ENCODE measurements at places on chromosomes 11 and 22. TPM values are rescaled to one million over a fixed set of nuclear protein-coding genes. Genes with fewer than 3 reads are reported as not detected.

GRCh38 chr11:75534259-75535069, 8.7 kb upstream of the GDPD5 start:
- no peak for DNase-seq
- no peak overlapping the region for H3K4me3 ChIP-seq
- no peaks in the 10 kb centered on the region for H3K27me3 ChIP-seq
- H3K36me3 ChIP-seq: no peaks in the 10 kb centered on the region

GRCh38 chr22:46934746-46935491, 172.5 kb downstream of the TBC1D22A start:
- H3K36me3 ChIP-seq: peaks cover 3% of the 10 kb centered on the region
- H3K27ac ChIP-seq: peak overlapping the region; percentile 78
- H3K27me3 ChIP-seq: no peaks in the 10 kb centered on the region
- no peak overlapping the region for H3K4me3 ChIP-seq

DNA sequence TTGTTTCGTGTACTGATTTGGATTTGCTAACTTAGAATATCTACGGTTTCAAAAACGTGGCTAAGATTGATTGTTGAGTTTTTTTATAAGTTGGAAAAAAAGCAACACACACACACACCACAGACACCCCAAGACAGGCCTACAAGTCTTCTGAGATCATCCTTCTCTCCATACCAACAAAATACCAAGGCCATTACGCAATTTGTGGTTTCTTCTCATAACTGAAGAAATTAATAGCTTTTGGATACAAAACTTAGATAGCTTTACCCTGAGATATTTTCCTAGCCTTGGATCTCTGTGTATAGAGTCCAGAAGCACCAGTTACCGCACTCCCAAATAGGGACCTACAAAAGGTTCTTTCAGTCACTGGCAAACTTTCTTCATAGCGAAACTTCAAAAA, 113.6 kb downstream of the SIK3 start:
- no peak overlapping the region for H3K4me3 ChIP-seq
- peak; percentile 62 for DNase-seq
- no peaks in the 10 kb centered on the region for H3K27me3 ChIP-seq
- peak overlapping the region; percentile 35 for H3K27ac ChIP-seq
- no peaks in the 10 kb centered on the region for H3K36me3 ChIP-seq

DNA sequence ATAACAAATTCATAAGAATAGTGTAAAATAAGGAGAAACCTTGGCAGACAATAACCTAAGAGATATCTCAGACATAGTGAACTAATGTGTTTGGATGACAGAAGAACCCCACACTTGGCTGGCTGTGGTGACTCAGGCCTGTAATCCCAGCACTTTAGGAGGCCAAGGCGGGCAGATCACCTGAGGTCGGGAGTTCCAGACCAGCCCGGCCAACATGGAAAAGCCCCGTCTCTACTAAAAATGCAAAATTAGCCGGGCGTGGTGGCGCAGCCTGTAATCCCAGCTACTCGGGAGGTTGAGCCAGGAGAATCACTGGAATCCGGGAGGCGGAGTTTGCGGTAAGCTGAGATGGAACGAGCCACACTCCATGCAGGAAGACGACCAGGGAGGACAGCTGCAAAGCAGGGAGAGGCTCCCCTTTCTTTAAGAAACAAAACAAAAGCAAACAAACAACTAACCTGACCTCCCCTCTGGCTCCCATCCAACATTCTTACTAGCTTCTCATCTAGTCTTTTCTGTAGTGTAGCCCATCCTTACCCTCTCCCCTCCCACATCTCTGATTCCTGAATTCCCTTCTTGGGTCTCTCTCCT, 84.2 kb downstream of the ZNF280B start:
- no peak overlapping the region for H3K27ac ChIP-seq
- H3K4me3 ChIP-seq: no peak overlapping the region
- no peaks in the 10 kb centered on the region for H3K36me3 ChIP-seq
- no peaks in the 10 kb centered on the region for H3K4me1 ChIP-seq
- H3K27me3 ChIP-seq: peaks cover 6% of the 10 kb centered on the region

DNA sequence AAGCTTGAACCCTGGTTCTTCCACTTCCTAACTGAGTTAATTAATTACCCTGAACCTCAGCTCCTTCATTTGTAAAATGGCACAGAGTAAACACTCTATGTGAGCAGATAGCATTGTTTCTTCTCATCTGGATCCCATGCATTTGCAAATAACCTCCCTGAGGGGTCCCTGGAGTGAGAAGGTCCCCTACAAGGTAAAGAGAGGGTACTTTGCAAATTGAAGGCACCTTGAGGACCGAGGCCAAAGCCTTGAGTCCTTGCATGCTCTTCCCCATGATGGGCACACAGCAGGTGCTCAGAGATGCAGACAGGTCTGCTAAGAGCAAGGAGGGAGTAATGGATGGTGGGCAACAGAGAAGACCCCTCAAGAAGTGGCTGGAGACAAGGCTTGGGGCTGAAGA, 33.2 kb downstream of the OTOG start:
- H3K36me3 ChIP-seq: no peaks in the 10 kb centered on the region
- no peak for DNase-seq
- H3K4me1 ChIP-seq: no peaks in the 10 kb centered on the region
- peaks cover 5% of the 10 kb centered on the region for H3K27me3 ChIP-seq

- no peak for DNase-seq
- no peak overlapping the region for H3K27ac ChIP-seq
- H3K27me3 ChIP-seq: peaks cover 18% of the 10 kb centered on the region
- H3K36me3 ChIP-seq: no peaks in the 10 kb centered on the region
- H3K4me1 ChIP-seq: peaks cover 10% of the 10 kb centered on the region
- no peak overlapping the region for H3K4me3 ChIP-seq
Measured at GRCh38 chr11:120188371-120188770, 22.5 kb upstream of the OAF start.

- peaks cover 22% of the 10 kb centered on the region for H3K36me3 ChIP-seq
- no peaks in the 10 kb centered on the region for H3K27me3 ChIP-seq
Measured at GRCh38 chr22:19195796-19196731, 17.5 kb upstream of the SLC25A1 start.

- peak overlapping the region; percentile 93 for H3K4me3 ChIP-seq
- no peaks in the 10 kb centered on the region for H3K27me3 ChIP-seq
- H3K27ac ChIP-seq: peak overlapping the region; percentile 99
- peak; percentile 98 for DNase-seq
- H3K4me1 ChIP-seq: peaks cover 51% of the 10 kb centered on the region
Measured at GRCh38 chr11:65420979-65421793, 1.4 kb upstream of the NEAT1 start.

DNA sequence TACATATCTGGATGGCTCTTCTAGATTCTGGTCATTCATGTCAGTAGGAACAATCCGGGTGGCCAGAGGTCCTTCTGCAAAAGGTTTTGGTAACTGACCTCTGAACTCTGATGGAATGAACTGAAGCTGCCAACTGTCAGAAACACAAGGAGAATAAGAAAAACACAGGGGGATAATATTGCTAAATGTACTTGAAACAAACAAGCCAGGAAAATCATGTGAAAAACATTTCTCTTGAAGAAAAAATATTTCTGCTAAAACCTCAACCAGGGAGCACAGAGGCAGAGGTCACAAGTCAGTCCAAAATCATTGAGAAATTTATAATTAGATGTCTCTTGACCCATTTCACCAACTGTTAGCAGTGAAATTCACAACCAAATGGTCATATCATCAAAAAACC, 35.2 kb downstream of the ALG9 start:
- no peak for DNase-seq
- H3K4me3 ChIP-seq: no peak overlapping the region
- H3K36me3 ChIP-seq: peaks cover 10% of the 10 kb centered on the region
- no peaks in the 10 kb centered on the region for H3K4me1 ChIP-seq
- no peak overlapping the region for H3K27ac ChIP-seq

GRCh38 chr11:75721852-75722668, 4.4 kb downstream of the MOGAT2 start:
- peaks cover 8% of the 10 kb centered on the region for H3K27me3 ChIP-seq
- H3K36me3 ChIP-seq: no peaks in the 10 kb centered on the region
- no peak overlapping the region for H3K4me3 ChIP-seq
- DNase-seq: no peak

GRCh38 chr11:829847-830294, 2.2 kb downstream of the CRACR2B start:
- no peak overlapping the region for H3K27ac ChIP-seq
- H3K4me3 ChIP-seq: peak overlapping the region; percentile 53
- H3K36me3 ChIP-seq: no peaks in the 10 kb centered on the region
- H3K4me1 ChIP-seq: peaks cover 42% of the 10 kb centered on the region

- H3K4me1 ChIP-seq: peaks cover 9% of the 10 kb centered on the region
- peak overlapping the region; percentile 94 for H3K27ac ChIP-seq
- H3K36me3 ChIP-seq: no peaks in the 10 kb centered on the region
- no peak for DNase-seq
Measured at GRCh38 chr11:95924414-95924760, 480 bp upstream of the MTMR2 start.

DNA sequence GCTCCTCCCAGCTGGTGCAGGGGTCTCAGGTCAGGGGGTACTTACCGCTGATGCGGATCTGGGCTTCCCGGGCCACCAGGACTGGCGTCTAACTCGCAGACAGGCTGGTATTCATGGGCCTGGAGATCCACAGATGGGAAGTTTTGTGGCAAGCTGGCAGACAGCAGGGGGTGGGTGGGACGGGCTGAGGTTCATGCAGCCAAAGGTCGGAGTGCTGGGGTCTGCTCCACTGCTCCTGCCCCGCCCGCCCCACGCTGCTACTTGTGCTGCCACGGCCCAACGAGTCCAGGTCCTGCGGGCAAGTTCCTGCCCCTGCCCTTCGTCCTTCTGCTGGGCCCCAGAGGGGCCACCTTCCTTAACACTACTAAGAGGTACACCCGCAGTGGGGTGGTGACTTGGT, 3.1 kb downstream of the ACY3 start:
- H3K4me1 ChIP-seq: peaks cover 4% of the 10 kb centered on the region
- DNase-seq: no peak
- no peak overlapping the region for H3K4me3 ChIP-seq
- no peak overlapping the region for H3K27ac ChIP-seq
- H3K27me3 ChIP-seq: no peaks in the 10 kb centered on the region
- no peaks in the 10 kb centered on the region for H3K36me3 ChIP-seq

- no peak for DNase-seq
- H3K4me3 ChIP-seq: no peak overlapping the region
- H3K4me1 ChIP-seq: no peaks in the 10 kb centered on the region
- no peaks in the 10 kb centered on the region for H3K36me3 ChIP-seq
- no peak overlapping the region for H3K27ac ChIP-seq
- no peaks in the 10 kb centered on the region for H3K27me3 ChIP-seq
Measured at GRCh38 chr11:2473361-2474058, 28.7 kb downstream of the KCNQ1 start.

- no peak overlapping the region for H3K4me3 ChIP-seq
- DNase-seq: no peak
- no peaks in the 10 kb centered on the region for H3K4me1 ChIP-seq
- no peaks in the 10 kb centered on the region for H3K27me3 ChIP-seq
- no peak overlapping the region for H3K27ac ChIP-seq
Measured at GRCh38 chr11:43927925-43928707, 14.3 kb upstream of the C11orf96 start.

GRCh38 chr11:112971827-112972226, 10.6 kb downstream of the NCAM1 start:
- DNase-seq: no peak
- no peak overlapping the region for H3K4me3 ChIP-seq
- H3K36me3 ChIP-seq: no peaks in the 10 kb centered on the region
- H3K27me3 ChIP-seq: peaks cover 3% of the 10 kb centered on the region
- H3K4me1 ChIP-seq: no peaks in the 10 kb centered on the region

ROM1 gene
- polyA plus RNA-seq: 1.9 TPM

SLC37A2 gene
- 21.0 TPM for polyA plus RNA-seq

KDM4D gene
- 0.48 TPM for polyA plus RNA-seq

GRAP2 gene
- polyA plus RNA-seq: 0.04 TPM

PYGM gene
- polyA plus RNA-seq: 0.05 TPM

MUC5B gene
- not detected for polyA plus RNA-seq

GPR83 gene
- polyA plus RNA-seq: 0.04 TPM

MS4A8 gene
- not detected for polyA plus RNA-seq

OR5B21 gene
- 0.06 TPM for polyA plus RNA-seq

TRIM64C gene
- not detected for polyA plus RNA-seq

MAPK11 gene
- 3.4 TPM for polyA plus RNA-seq

OMP gene
- not detected for polyA plus RNA-seq

TRIM48 gene
- polyA plus RNA-seq: not detected

CTSW gene
- polyA plus RNA-seq: not detected
